ENCODE measurements at places on chromosomes 5 and 9.
A peak's percentile ranks its signal among the peaks of the same experiment; 100 is the strongest.

DNA sequence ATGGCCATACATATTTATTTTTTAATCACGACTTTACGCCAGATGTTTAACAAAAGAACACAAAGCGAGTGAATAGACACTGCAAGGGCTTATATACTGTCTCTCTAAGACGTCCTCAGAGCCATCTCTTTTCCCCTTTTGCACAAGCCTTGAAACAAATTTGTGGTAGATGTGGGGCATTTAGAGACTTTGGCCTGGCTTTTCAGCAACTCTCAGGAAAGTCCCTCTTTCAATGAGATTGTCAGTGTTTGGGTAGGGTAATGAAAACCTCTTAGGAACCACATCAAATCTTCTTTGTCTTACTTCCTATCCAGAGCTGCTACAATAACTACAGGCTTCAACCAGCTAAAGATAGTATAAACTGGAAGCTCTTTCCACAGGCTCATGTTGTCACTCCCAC lies 380.0 kb downstream of the ANXA1 start:
- DNase-seq = no peak

- no peak for DNase-seq
Measured at GRCh38 chr5:114325541-114325940, 36.3 kb upstream of the KCNN2 start.

DNA sequence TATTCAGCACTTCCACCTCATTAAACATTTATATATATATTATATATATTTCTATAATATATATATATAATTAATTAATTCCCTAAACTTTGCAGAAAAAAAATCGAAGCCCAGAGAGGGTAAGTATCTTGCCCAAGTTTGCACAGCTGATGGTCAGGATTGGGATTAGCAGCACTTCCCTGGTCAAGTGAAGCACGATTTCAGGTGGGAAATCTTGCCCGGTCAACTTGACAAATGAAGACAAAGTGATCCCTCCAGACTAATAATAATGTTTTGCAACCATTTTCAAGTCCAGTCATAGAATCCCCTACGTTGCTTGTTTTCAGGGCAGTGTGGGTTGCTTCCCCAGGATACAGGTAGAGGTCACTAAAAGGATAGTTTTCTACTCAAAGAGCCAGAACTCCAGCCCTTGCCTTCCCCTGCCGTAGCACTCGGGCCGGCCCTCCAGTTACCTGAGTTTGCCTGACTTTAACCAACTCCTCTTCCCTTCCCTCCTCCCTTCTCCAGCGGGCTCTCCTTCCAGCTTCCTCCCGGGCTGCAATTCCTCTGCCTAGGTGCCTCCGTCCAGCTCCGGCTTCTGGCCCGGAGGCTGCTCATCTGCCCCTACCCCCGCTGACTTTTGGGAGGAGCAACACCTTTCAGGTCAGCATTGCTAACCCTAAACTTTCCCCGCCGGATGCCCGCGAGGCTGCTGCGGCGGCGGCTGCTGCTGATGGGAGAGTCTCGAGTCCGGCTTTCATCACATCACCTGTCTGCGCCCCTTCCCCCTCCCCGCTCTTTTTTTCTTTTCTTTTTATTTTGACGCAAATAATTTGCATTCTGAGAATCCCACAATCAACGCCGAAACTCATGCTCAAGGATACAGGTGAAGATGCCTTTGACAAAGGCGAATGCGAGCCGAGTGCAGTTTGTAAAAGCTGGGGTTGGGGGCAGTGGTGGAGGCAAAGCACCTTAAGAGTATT lies 930 bp downstream of the PRLR start:
- no peak for DNase-seq

GRCh38 chr5:135425641-135426040 lies 21.5 kb downstream of the DCANP1 start:
- DNase-seq = no peak

DNA sequence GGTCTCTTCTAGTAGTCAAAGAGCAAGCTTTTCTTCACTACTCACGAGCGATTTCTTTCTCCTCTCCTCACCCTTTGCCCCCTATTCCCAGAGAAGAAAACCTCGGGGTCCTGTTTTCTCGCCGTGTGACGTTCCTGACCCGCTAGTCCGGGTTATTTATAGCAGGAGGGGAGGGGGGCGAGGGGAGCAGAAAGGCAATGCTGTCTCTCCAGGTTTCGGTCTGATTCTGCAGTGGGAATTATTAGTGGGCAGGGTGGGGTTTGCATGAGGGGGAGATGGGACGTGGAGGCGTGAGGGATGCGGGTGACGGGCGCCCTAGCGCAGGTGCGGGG lies 847 bp upstream of the GABRB2 start:
- DNase-seq = no peak

DNA sequence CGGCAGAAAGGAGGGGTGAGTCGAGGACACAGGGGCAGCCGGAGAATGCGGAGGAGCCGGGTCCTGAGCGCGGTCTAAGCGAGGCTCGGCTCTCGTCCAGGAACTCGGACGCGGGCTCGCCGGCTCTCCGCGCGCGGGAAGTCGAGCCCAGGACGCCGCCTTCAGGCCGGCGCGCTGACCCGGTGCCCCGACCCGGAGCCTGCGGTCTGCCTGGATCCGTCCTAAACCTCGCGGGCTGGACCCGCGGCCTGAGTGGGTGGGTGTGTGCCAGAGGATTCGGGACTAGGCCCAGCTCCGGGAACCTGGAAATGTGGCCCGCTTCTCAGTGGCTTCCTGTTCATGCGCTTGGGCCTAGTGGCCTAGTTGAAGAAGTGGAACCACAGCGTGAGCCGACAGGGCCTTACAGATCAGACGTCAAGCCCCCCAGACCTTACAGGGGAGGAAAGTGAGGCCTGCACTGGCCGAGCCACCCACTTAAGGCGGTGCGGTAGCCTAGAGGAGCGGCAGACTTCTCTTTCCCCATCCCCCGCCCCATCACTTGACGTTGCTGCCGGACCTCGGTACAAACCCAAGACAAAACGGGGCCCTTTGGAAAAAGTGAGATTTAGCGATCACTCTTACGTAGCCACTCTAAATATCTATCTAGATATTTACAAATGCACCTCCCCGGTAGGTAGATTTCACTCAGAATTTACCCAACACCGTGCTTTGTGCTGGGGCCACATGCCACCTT lies 1.2 kb downstream of the CDKN2B-AS1 start:
- DNase-seq = no peak

DNA sequence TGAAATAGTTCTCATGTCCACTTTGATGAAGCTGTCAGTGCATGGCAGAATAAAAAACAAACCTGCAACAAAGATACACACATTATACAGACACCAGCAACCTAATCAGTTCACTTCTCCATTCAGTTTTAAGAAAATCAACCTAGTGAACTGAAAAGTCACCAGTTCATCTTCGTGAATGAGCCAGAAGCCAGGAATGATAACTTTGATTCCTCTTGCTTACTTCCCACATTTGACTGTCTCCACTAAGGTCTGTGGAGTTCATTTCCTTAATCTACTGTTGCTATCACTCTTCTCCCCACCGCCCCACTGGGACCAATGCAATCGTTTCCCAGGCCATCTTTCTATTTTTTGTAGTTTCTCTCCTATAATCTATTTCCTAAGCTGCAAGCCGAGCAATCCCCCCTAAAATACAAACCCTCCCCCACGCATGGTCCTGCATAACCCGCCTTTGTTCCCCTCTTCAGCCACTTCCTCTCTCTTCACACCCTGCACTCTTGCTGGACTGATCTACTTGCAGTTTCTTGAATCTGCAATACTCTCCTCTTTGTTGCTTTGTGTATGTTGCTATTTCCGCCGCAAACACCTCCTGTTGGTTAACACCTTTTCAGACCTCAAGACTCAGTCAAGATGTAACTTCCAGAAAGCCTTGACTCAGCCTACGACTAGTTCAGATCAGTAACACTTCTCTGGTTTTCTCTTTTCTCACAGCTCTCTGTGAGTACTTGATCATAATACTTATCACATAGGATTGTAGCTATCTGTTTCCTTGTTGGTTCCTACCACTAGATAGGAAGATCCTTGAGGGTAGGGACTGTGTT lies 16.6 kb downstream of the STOM start:
- DNase-seq = no peak

DNA sequence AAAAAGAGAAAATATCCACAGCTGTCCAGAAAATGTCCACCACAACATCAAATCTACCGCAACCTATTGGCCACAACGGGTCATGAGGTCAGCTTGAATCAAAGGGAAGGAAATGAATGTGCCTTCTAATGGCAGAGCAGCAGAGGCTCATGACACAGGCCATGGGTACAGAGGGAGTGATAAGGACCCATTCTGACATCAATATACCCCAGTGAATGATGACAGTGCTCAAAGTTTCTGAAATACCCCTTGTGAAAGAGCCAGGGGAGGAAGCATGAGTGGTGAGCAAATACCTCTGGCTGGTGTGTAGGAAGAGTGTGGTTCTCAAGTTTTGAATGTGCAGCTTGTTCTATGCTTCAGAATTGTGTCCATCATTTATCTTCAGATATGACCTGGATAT lies 348.2 kb downstream of the IRX1 start:
- DNase-seq = no peak

- no peak for DNase-seq
Measured at GRCh38 chr9:128106940-128107467, 20.5 kb downstream of the PTGES2 start.

DNA sequence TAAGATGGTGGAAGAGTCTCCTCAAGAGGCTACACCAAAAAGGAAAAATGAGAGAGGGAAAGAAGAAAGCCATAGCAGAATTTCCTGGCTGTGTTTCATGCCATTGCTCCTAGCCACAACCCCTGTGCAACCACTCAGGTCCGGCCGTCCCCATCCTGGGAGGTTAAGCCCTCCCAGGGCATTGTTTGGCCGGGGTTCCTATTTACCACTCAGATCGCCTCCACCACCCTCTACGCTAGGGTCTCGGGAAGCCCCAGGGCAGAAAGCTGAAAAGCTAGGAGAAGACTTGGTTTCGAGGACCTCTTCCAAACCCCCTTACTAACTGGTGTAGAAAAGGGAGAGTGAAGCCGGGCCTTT lies 715 bp downstream of the RC3H2 start:
- no peak for DNase-seq

- no peak for DNase-seq
Measured at GRCh38 chr9:130138791-130139190, 33.4 kb upstream of the NCS1 start.

GRCh38 chr5:89168766-89169165 lies 285.8 kb upstream of the MEF2C start:
- no peak for DNase-seq

- DNase-seq = no peak
Measured at GRCh38 chr9:113695901-113696300, 180.2 kb upstream of the ZNF618 start.

DNA sequence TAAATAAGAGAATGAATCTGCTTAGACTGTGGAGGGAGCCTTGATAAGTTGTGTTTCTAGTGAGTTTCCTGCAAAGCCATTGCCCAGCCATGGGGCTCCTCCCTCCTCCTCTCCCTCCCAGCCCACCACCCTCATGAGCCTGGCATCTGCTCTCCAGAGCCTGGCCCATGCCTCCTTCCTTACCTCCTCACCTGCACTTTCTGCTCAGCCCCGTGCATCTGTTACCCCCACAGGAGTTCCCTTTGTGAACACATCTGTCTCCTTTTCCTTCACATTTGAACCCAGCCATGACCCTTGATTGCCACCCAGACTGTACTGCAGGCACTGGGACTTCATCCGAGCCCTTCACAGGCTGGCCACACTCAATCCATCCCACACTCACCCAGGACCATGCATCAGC lies 395.6 kb downstream of the IRX2 start:
- DNase-seq = peak; percentile 57

GRCh38 chr9:14401911-14402310 lies 88.0 kb upstream of the NFIB start:
- DNase-seq = no peak

GRCh38 chr5:96180684-96181435 lies 219.2 kb upstream of the ELL2 start:
- DNase-seq = no peak

DNA sequence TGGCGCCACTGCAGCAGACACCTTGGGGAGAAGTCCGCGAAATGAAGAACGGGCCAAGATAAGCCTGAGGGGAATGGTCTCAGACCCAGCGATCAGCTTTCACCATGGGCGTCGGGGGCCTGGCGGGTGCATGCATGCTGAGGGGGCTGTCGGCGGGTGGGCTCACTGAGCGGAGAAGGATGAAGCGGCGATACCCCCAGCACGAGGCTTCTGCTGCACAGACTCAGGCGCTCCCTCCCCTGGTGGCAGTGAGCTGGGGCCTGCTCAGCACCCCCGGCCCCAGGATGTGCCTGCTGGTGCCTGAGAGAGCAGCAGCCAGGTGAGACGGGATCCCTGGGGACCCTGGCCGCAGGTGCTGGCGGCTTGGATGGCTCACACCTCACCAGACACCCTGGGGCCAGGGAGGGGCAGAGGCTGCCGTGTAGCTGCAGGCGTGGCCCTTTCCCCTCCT lies 31.2 kb downstream of the CEP72 start:
- no peak for DNase-seq

- DNase-seq = no peak
Measured at GRCh38 chr9:7325995-7326394, 473.6 kb downstream of the DMAC1 start.

GRCh38 chr9:105178076-105178475 lies 66.4 kb upstream of the SLC44A1 start:
- DNase-seq = no peak

GRCh38 chr5:143569213-143569701 lies 165.8 kb upstream of the NR3C1 start:
- DNase-seq = no peak

DNA sequence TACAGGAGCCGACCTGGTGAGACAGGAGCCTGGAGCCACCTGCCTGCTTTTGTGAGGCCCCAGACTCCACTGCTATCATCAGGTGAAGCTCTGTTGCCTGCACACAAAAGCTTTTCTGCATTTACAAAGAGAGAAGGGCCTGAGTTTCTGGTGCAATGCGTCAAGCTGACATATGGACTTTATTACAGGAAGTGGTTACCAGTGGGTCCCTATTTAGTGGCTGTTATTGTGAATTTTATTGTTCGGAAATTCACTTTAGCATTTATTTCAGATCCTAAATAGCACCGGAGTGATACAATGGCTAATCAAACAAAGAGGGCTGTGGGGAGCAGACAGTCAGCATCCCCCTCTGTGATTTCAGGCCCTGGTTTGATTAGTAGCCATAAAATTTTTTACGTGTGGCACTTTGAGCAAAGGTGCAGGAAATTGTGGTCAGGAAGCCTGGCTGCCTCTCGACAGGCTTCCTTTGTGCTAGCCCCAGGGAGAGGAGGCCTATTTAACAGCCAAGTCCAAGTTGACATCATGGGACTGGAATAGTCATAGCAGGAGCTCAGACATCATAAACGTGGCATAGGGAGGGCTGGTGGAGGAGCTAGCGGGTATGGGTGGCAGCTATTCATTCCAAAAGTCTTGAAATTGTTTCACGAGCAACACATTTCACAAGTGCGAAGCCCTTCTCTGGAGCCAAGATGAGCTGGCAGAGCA lies 8.4 kb downstream of the TGFBI start:
- no peak for DNase-seq

GRCh38 chr5:57007344-57007743 lies 55.4 kb upstream of the MIER3 start:
- peak; percentile 36 for DNase-seq

- no peak for DNase-seq
Measured at GRCh38 chr9:11318946-11319345, 706.1 kb upstream of the PTPRD start.

- DNase-seq = no peak
Measured at GRCh38 chr9:123062351-123063176, 29.1 kb downstream of the GPR21 start.

Measured in osteocyte (in vitro differentiated cells).